ENCODE measurements at places on chromosomes 11 and 22. TPM values are rescaled to one million over a fixed set of nuclear protein-coding genes. Genes with fewer than 3 reads are reported as not detected.

Gene OR6A2
- not detected for polyA plus RNA-seq

Gene ARHGAP42
- 2.2 TPM for polyA plus RNA-seq

Gene FAM83F
- not detected for polyA plus RNA-seq

Gene C11orf91
- not detected for polyA plus RNA-seq

Gene NFRKB
- 4.7 TPM for polyA plus RNA-seq

Gene OR52E8
- polyA plus RNA-seq: not detected

Gene OR4A16
- polyA plus RNA-seq: not detected

Gene GAL3ST3
- polyA plus RNA-seq: not detected

Gene LSP1
- 410 TPM for polyA plus RNA-seq

Gene HSD17B12
- polyA plus RNA-seq: 40.4 TPM

GRCh38 chr11:44533921-44534711 lies 31.3 kb upstream of the CD82 start:
- DNase-seq: no peak

GRCh38 chr11:61972672-61973475 lies 5.4 kb upstream of the FTH1 start:
- no peak for DNase-seq

DNA sequence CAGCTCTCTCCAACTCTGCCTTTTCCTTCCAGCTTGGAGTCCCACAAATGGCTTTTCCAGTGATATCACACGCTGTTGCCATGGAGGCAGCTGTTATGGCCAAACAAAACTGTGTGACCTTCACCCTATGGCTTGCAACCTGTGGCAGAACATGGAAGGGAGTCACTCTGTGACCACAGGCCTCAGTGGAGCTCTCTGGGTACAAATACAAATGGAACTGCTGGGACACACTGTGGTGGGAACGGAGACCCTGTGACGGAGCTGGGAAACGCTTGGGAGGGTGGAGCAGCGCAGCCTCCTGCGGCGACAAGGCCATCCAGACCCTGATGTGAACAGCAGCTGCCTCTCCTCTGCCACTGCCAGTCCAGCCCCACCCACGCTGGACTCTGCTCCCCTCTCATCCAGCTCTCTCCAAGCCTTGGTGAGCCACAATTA lies 162.5 kb downstream of the ETS1 start:
- DNase-seq: no peak

- DNase-seq: no peak
Observed at GRCh38 chr11:124812876-124813275, 12.7 kb upstream of the MSANTD2 start.

All from naive B cell (primary cell).